Germinal center (tissue), 1 donor: ENCODE measurements at places on chromosomes 5 and 9.

DNA sequence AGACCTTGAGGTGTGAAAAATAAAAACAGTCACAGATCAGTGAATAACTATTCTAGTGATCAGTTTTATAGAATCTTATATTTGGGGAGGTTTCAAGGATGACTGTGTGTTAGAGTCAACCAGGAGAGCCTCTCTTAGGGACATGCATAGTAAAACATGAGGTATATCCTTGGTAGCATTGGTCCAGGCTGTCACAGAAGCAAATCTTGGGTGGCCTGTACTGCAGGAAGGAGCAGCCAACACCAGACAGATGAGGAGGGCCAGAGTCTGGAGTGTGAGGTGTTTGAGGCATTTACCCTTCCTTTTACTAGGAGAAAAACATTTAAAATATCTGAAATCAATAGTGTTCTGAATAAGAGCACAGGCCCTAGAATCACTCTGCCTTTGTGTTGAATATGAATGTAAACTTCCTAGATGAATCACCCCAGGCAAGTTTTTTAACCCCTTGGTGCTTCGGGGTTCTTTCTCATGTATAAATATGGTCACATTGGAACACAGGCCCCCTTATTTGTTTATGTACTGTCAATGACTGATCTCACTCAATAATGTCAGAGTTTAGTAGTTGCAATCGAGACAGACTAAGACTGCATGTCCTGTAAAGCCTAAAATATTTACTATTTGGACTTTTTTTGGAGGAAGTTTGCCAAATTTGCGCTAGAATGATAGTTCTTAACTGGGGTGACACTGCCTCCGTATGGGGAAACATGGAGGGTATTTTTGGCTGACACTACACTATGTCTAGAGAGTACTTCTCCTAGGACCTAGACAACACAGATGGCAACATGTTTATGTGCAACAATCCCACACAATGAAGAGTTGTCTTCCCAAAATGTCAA, 416.5 kb upstream of the POU5F2 start:
- DNase-seq: no peak

- no peak for DNase-seq
Measured at GRCh38 chr9:97906236-97906831, 16.0 kb downstream of the TRMO start.

- DNase-seq: no peak
Measured at GRCh38 chr5:135271533-135272310, 127.3 kb downstream of the MACROH2A1 start.

GRCh38 chr9:124503713-124504529, 3.3 kb downstream of the NR5A1 start:
- no peak for DNase-seq

- DNase-seq: no peak
Measured at GRCh38 chr5:661891-662750, 31.0 kb downstream of the TPPP start.

- DNase-seq: peak; percentile 53
Measured at GRCh38 chr5:142143878-142144277, 35.3 kb downstream of the NDFIP1 start.

- no peak for DNase-seq
Measured at GRCh38 chr5:61416420-61416819, 84.4 kb downstream of the ZSWIM6 start.

DNA sequence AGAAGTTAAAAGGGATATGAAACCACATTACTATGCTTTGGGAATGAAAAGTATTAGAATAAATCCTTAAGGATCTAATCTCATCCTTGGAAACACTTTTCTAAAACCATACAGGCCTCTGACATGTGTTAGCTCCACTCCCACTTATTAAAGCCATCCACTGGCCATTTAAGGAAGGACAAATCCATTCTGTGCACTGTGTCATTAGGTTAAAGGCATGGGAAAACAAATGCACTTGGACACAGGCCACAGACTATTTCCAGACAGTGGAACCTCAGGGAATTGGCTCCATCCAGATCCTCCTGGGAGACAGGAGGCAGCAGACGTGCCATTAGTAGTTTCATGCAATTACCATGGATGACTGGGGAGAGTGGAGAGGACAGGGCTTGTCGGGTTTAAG, 454.9 kb downstream of the ENC1 start:
- DNase-seq: no peak

DNA sequence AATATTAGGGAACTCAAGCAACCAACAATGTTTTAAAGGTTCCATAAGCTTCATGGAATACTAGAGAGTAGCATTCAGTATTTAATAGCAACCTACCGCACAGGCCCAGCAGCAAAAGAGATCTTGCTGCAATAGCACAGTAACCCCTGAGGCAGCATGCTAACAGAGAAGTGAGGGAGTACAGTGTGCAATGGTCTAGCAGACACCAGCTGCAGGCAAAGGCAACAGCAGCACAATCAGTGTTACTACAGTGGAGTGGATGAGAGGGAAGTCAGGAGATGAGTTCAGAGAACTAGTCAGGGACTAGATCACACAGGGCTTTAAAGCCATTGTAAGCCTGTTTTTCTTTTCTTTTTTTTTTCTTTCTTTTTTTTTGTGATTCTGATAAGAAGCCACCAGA, 2.8 kb downstream of the TICAM2 start:
- peak; percentile 48 for DNase-seq

- no peak for DNase-seq
Measured at GRCh38 chr9:5817862-5818261, 15.1 kb downstream of the ERMP1 start.

DNA sequence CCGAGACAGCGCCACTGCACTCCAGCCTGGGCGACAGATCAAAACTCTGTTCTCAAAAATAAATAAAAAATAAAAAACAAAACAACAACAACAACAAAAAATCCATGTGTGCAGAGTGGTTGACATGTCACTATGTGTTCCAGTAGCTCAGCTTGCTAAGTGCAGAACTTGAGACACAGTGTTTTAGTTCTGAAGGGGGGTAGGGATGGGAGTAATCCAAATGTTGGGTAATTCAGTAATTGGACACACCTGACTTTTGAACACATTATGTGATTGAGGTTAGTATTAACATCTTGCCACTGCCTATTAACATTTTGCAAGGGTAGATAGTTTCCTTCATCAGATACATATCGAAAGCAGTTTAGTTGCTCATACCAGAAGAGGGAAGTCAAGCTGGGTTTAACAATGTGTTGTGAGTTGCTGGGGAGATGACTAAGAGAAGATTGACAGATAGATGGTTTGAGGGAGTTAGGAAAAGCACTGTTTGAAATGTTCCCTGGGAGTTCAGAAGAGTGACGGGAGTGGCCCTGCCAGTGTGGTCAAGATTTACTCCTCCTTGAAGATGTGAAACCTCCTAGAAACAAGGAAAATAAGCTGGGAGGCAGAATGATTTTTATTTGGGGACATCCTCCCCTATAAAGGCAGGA, 928 bp downstream of the HACD4 start:
- DNase-seq: peak; percentile 35

- DNase-seq: no peak
Measured at GRCh38 chr5:101482931-101483330, 579.8 kb upstream of the ST8SIA4 start.

- DNase-seq: no peak
Measured at GRCh38 chr5:142819825-142820224, 49.6 kb downstream of the ARHGAP26 start.

DNA sequence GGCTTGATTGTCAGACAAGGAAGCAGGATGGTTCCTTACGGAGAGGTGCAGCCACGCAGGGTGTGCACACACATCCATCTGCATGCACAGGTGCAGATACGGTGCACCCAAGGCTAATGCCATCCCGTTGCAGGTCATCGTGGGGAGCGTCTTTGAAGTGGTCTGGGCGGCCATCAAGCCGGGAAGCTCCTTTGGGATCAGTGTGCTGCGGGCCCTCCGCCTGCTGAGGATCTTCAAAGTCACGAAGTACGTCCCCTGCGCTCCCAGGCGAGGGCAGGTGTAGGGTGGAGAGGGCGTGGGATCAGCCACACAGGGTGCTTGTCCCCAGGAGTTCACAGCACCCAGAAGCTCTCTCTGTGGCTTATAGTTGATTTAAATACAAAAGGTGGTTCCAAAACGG, 106.4 kb downstream of the CACNA1B start:
- no peak for DNase-seq

DNA sequence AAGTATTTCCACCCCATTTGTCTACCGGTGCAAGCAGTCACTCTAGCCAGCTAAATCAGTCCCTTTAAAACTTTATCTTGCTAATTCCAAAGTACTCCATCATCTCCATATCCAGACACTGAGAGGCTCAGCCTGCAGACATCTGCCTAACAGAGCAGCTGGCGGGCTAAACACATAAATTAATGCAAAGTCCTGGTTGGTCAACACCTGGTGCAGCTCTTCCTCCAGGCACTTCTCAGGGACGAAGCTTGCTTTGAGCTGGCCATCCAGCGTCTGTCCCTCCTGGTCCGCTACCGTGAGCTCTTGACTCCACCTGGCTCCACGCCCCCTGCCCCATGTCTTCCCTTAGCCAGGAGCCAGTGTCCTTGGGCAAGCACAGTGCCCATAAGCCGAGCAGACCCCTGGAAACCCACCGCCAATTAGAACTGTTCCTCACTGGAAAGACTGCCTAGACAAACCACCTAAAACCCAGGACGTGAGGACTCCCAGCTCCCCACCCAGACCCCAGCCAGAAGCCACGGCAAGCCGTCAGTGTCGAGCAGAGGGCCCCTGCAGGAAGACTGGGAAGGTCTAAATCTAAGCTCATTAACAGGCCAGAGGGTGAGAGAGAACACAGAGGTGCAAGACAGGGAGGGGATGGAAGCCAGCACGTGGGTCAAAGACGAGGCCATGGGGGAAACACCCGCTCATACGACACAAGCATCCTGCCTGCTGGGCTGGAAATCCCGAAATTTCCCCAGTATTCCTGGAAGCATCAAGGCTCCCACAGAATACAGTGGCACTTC, 120.0 kb downstream of the COL23A1 start:
- DNase-seq: no peak

DNA sequence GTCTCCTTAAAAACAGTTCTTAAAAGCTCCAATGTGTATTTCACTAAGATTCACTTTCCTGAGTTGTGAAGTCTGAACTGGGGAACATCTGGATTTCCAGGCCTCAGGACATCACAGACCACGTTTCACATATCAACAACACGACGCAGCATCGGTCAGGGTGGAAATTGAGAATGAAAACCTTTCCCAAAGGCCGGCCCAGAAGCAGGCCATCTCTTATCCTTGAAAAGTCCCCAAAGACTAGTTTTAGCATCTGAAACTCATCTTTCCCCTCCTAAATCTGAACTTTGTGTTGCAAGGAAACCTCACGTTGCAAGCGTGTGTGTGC, 96.4 kb upstream of the COL5A1 start:
- no peak for DNase-seq

- no peak for DNase-seq
Measured at GRCh38 chr9:127833555-127833954, 20.9 kb downstream of the ENG start.

GRCh38 chr5:180331647-180331950, 21.5 kb downstream of the GFPT2 start:
- no peak for DNase-seq

GRCh38 chr5:79573983-79574890, 38.0 kb upstream of the TENT2 start:
- DNase-seq: no peak

GRCh38 chr9:72041775-72042194, 18.6 kb downstream of the C9orf57 start:
- no peak for DNase-seq

GRCh38 chr5:43874772-43875171, 271.8 kb downstream of the NNT start:
- DNase-seq: no peak

DNA sequence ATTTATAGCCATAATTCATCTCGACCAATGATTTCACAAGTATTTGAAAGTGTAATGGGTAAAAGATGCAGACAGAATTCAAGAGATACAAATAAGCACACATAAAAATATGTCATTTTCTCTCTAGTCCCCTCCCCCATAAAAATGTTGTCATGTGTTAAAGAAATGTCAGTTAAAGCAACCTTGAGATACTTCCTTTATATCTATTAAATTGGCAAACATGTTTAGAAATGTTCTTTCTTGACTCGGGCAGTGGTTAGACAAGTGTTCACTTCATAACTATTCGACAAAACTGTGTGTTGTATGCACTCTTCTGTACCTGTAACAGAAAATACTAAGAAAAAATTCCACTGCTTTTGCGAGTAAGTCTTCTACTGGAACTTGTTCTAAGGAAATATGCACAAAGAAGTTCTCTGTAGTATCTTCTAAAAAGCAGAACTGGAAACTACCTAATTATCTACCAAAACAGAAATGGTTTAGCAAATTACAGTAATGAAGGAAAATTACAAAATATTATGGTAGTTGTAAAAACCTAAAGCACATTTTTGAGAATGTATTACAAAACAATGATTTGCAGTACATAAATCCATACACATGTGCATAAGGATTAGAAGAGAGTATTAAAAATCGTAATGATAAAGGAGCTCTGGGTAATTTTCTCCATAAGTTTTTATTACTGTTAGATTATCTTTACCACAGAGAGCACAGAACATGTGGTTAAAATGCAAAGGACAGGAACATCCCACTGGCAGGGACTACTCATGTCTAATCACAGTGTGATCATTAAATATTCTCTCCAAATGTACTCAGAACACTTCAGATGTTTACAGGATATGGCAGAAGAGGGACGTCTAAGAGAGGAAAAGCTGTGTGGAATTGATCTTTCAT, 35.9 kb downstream of the FBXW2 start:
- no peak for DNase-seq

DNA sequence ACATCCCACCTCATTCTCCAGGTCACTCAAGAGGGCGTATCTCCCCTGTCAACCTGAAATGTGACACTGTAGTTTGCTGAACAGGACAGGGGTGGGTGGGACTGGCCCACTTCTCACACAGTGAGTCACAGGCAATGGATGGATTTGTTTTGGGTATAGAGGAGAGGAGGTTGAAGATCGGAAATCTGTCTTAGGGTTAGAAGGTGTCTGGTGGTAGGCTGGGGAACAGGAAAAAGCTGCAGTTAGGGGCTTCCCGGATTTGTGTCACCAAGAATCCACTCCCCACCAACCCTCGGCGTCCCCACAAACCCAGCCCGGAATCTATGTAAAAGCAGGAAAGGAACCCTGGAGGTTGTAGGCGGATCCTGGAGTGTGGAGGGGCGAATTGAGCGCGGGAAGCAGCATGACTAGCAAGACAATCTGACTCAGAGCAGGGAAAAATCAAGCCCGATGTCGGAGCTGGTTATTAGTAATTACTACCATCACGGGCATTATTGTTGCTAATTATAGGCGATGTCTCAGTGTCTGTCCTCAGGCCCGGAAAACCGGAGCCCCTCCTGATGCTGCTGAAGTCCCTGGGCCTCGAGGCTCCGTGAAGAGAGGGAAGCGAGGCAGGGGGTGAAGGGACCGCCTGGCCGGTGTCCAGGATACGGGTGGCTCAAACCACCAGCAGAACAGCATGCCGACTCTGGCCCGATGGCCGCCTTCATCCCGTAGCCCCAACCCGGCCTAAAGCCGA, 1.7 kb upstream of the IRX1 start:
- DNase-seq: no peak

GRCh38 chr9:123311250-123311752, 42.9 kb upstream of the STRBP start:
- DNase-seq: no peak
